Right atrium auricular region (tissue), 2 donors: ENCODE measurements at places on chromosomes 11 and 22. TPM values are rescaled to one million over a fixed set of nuclear protein-coding genes. Genes with fewer than 3 reads are reported as not detected.

DNA sequence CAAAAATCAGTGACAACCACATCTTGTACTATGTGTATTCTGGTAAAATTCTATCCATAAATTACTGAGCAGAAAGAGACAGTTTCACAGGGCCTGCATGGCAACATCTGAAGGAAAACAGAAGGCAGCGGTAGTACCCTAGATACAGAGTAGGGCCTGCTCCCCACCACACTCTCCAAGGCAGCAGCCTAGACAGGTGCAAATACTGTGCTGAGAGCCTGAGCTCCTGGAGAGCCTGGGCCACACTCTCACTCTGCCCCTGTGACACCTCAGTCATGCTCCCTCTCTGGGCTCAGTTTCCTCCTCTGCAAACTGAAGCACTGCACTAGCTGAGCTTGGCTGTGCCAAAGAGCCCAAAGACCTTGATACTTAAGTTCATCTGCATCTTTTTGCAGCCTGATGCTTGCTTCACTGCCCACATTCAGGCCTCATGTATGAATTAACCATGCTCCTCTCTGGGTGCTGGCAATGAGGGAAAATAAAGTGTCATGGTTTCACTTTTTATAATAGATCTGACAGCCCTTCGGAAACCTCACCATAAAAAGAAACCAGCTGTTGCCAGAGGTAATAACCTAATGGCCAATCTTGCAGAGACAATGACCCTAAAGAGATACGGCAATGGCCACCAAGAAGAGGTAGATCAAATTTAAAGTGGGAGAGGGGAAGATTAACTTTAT, 104.7 kb downstream of the PLEKHA7 start:
- H3K36me3 ChIP-seq, result no peaks in the 10 kb centered on the region
- DNase-seq, result no peak
- no peaks in the 10 kb centered on the region for H3K4me1 ChIP-seq
- no peak overlapping the region for H3K27ac ChIP-seq

The MGAT3 gene
- 2.9 TPM for total RNA-seq

DNA sequence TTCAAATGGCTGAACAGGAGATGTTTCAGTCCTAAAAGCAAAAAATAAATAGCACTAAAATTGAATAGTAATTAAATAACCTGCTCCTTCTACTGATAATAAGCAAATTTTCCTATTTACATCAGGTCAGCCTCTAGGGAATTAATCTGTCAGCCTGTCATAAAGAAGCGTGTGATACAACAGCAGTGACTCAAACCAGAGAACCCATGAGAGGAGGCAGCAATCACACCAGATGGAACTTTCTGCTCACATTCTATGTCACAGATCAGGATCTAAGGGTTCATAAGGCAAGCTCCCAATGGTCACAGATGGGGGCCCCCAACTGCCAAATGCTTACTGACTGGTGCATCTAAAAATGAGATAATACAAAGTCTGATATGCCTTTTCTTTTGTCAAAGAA, 41.1 kb downstream of the RBFOX2 start:
- no peak overlapping the region for H3K27ac ChIP-seq
- no peaks in the 10 kb centered on the region for H3K36me3 ChIP-seq
- H3K27me3 ChIP-seq, result no peaks in the 10 kb centered on the region
- no peak for DNase-seq

The FAM180B gene
- total RNA-seq, result 0.89 TPM

The MMP13 gene
- total RNA-seq, result not detected
